WTC11 (cell line): ENCODE measurements at places on chromosomes 7 and 10.

GRCh38 chr10:128693493-128694131 is 567.4 kb upstream of the MKI67 start:
- no peak for DNase-seq

DNA sequence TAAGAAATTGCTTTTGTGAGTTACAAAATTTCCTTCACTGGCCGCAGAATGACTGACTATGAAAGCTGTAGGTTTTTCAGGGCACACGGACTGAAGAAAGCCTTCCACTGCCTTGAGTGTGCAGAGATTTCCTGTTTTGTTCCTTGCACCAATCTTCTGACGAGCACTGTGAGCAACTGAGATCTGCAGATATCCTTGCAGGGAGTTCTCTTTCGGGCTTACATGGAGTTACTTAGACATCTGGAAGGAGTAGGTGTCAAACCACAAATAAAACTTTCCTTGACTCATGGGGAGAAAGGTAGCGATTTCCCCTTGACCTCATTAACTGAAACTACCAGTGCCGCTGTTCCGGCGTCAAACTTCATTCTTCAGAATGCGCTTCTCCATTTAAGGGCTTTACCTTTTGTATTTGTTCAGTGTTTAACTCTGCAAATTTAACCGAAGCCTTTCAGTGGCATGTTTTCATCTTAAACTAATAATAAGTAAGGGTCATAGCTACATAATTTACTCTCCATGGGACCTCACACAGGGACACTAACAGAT is 1175.3 kb downstream of the GATA3 start:
- DNase-seq: no peak

DNA sequence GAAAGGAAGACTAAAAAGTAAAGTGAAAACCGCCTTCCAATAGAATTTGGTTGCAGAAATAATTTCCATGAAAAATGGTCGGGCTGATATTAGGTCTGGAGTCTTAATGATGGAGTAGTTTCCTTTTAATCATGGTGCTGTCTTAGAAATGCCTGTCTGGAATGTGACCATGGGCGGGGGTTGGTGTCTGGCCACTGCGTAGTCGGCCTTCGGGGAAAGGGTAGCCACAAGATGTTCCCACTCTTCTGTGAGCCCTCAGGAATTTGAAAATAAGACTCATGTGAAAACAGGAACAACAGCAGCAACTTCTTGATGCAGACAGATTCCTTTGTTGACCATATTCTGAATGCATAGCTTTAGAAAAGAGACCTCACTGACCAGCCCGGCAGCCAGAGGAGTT is 176.8 kb downstream of the KIAA1217 start:
- DNase-seq: no peak

DNA sequence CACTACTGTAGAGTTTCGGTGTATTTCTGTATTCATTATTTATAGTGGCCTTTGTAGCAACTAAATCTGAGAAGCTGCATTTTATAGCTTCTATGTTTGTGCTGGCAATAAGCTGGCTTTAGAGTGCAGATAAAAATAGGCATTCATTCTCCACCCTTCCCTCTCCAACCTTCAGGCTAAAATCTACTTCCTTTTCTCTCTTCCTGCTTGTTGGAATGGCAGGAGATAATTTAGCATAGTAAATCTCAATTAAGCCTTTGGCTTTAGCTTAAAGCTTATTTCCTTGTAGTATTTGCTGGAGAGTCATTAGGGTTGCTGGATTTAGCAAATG is 58.5 kb downstream of the CPVL start:
- no peak for DNase-seq

DNA sequence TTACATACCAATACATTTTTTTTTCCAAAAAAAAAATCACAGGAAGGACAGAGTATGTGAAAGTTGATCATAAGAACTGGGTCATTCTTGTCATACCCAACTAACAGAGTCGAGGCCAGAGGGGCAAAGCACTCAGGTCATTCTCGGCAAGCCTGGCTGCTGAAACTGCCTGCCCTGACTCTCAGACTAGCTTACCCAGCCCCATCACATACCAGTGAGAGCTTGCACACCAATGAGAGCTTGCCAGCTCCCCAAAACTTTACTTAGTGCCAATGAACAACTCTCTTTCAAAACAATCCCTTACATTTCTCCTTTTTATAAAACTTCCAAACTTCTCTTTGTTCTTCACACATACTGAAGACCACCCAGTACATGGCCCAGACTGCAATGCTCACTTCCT is 48.9 kb downstream of the VOPP1 start:
- no peak for DNase-seq
